ENCODE measurements at places on chromosomes 4 and X. TPM values are rescaled to one million over a fixed set of nuclear protein-coding genes. Genes with fewer than 3 reads are reported as not detected.

CXCL8 gene
- polyA plus RNA-seq, result 1.2 TPM

SUPT20HL2 gene
- polyA plus RNA-seq, result 0.06 TPM

TMEM35A gene
- polyA plus RNA-seq, result 23.2 TPM

PDHA1 gene
- 145 TPM for polyA plus RNA-seq

CLDN2 gene
- not detected for polyA plus RNA-seq

MAGED4B gene
- 2.7 TPM for polyA plus RNA-seq

FRMPD4 gene
- polyA plus RNA-seq, result 0.06 TPM

SULT1B1 gene
- polyA plus RNA-seq, result 1.3 TPM

MGARP gene
- 1.5 TPM for polyA plus RNA-seq

STARD8 gene
- polyA plus RNA-seq, result 12.4 TPM

SLC26A1 gene
- polyA plus RNA-seq, result 0.20 TPM

GIMD1 gene
- polyA plus RNA-seq, result not detected

AKAP14 gene
- not detected for polyA plus RNA-seq

NDP gene
- polyA plus RNA-seq, result 0.62 TPM

NXF3 gene
- polyA plus RNA-seq, result 0.08 TPM

RBM46 gene
- polyA plus RNA-seq, result not detected

NSG1 gene
- polyA plus RNA-seq, result 10.5 TPM

ZCCHC18 gene
- polyA plus RNA-seq, result 2.2 TPM

NAAA gene
- polyA plus RNA-seq, result 26.4 TPM

THOC2 gene
- 33.6 TPM for polyA plus RNA-seq

SOX3 gene
- not detected for polyA plus RNA-seq

TLL1 gene
- 2.4 TPM for polyA plus RNA-seq

BEX2 gene
- 9.8 TPM for polyA plus RNA-seq

DCAF16 gene
- polyA plus RNA-seq, result 16.3 TPM

ALAS2 gene
- polyA plus RNA-seq, result not detected

DACH2 gene
- 0.18 TPM for polyA plus RNA-seq

CSAG2 gene
- not detected for polyA plus RNA-seq

ZNF711 gene
- 7.4 TPM for polyA plus RNA-seq

EMCN gene
- 18.8 TPM for polyA plus RNA-seq

SLC39A8 gene
- 8.1 TPM for polyA plus RNA-seq

ANKRD37 gene
- 19.9 TPM for polyA plus RNA-seq

INPP4B gene
- polyA plus RNA-seq, result 4.7 TPM

AMTN gene
- polyA plus RNA-seq, result not detected

IL21 gene
- polyA plus RNA-seq, result not detected

SLC49A3 gene
- polyA plus RNA-seq, result 7.9 TPM

GLOD5 gene
- polyA plus RNA-seq, result not detected

FHL1 gene
- polyA plus RNA-seq, result 736 TPM

PAGE5 gene
- not detected for polyA plus RNA-seq

MSANTD1 gene
- 0.24 TPM for polyA plus RNA-seq

CLGN gene
- polyA plus RNA-seq, result 1.8 TPM

SLAIN2 gene
- 90.7 TPM for polyA plus RNA-seq

IQSEC2 gene
- polyA plus RNA-seq, result 15.7 TPM

EFHC2 gene
- polyA plus RNA-seq, result 2.0 TPM

TACC3 gene
- 5.5 TPM for polyA plus RNA-seq

CNGA2 gene
- polyA plus RNA-seq, result not detected

SPACA5 gene
- polyA plus RNA-seq, result not detected

GASK1B gene
- 26.1 TPM for polyA plus RNA-seq

MAOB gene
- polyA plus RNA-seq, result 60.3 TPM

ITM2A gene
- 104 TPM for polyA plus RNA-seq

GABRG1 gene
- polyA plus RNA-seq, result 0.01 TPM

SMIM43 gene
- 0.25 TPM for polyA plus RNA-seq

IL15 gene
- polyA plus RNA-seq, result 3.1 TPM

OTUD4 gene
- polyA plus RNA-seq, result 14.6 TPM

GATA1 gene
- 0.34 TPM for polyA plus RNA-seq

BST1 gene
- polyA plus RNA-seq, result 21.0 TPM

HOPX gene
- polyA plus RNA-seq, result 43.7 TPM

OPRPN gene
- polyA plus RNA-seq, result not detected

MAGEA4 gene
- not detected for polyA plus RNA-seq
